Right cardiac atrium (tissue), 5 donors: ENCODE measurements at places on chromosomes 1 and 21. TPM values are rescaled to one million over a fixed set of nuclear protein-coding genes. Genes with fewer than 3 reads are reported as not detected.

- DNase-seq, result no peak
Measured at GRCh38 chr21:44378646-44379514, 25.5 kb downstream of the TRPM2 start.

GRCh38 chr1:60329651-60330050, 256.1 kb upstream of the C1orf87 start:
- no peak for DNase-seq

GRCh38 chr1:44089371-44090048, 29.1 kb upstream of the KLF17 start:
- no peak for DNase-seq

GRCh38 chr1:186974774-186975181, 146.0 kb downstream of the PLA2G4A start:
- DNase-seq, result no peak

DNA sequence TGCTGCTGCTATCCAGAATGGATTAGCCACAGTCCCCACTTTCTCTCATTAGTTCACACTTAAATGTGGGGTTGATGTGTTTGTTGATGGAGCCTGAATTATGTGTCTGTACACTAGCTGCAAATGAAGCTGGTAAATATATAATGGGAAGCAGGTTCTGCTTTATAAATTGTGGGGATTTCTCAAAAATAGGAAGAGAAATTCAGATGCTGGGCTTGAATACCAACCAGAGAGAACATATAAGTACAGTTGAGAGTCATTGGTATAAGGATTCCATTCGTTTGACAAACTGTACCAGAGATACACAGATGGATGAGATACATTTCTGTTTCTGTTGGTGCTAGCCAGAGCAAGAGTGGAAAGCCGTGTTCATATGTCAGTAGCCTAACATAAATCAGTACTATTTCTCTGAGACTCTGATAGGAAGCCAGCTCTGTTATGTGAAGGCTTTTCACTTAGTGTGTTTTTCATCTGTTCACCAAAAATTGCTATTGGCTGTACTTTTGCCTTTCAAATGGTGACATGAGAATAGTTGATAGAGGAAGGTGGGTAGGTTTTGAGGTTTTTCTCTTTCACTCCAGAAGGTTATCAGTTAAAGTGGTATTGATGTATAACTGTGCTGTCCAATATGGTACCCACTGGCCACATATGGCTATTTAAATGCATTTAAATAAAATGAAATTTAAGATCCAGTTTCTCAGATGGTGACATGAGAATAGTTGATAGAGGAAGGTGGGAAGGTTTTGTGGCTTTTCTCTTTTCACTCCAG, 15.6 kb downstream of the SMG7 start:
- no peak for DNase-seq

DNA sequence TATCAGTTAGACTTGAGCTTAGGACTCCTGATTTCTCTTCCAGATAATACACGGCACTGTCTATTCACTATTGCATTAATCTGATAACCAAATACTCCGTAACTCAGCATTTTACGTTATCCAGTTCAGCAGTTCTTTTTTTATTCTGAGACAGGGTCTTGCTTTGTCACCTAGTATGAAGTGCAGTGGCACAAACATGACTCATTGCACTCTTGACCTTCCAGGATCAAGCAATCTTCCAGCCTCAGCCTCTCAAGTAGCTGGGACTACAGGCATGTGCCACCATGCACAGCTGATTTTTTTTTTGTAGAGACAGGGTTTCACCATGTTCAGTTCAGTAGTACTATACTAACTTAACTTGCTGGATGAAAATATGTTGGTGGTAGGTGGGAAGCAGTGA, 156.4 kb downstream of the PATJ start:
- no peak for DNase-seq

- no peak for DNase-seq
Measured at GRCh38 chr1:212529211-212529741, 79.3 kb upstream of the ATF3 start.

GRCh38 chr1:56922070-56922469, 43.7 kb downstream of the C8B start:
- DNase-seq, result no peak

- DNase-seq, result no peak
Measured at GRCh38 chr21:29033301-29033700, 8.8 kb downstream of the USP16 start.

- DNase-seq, result no peak
Measured at GRCh38 chr21:37451446-37451845, 84.9 kb downstream of the DYRK1A start.

- DNase-seq, result no peak
Measured at GRCh38 chr1:26538480-26539412, 9.2 kb downstream of the RPS6KA1 start.

- no peak for DNase-seq
Measured at GRCh38 chr21:44304877-44305293, 5.0 kb downstream of the PFKL start.

Gene IL19
- total RNA-seq, result not detected

Gene PIGR
- 0.59 TPM for total RNA-seq

Gene HSD11B1
- 1.5 TPM for total RNA-seq

Gene FCGR2B
- total RNA-seq, result 9.1 TPM

Gene CD48
- 0.96 TPM for total RNA-seq

Gene DMRTA2
- not detected for total RNA-seq

Gene FMO2
- total RNA-seq, result 26.2 TPM

Gene STYXL2
- 94.1 TPM for total RNA-seq

Gene PLPPR5
- total RNA-seq, result not detected

Gene PRDM15
- 4.1 TPM for total RNA-seq
